ENCODE measurements at places on chromosomes 7 and 10. TPM values are rescaled to one million over a fixed set of nuclear protein-coding genes. Genes with fewer than 3 reads are reported as not detected.
A peak's percentile ranks its signal among the peaks of the same experiment; 100 is the strongest.

DNA sequence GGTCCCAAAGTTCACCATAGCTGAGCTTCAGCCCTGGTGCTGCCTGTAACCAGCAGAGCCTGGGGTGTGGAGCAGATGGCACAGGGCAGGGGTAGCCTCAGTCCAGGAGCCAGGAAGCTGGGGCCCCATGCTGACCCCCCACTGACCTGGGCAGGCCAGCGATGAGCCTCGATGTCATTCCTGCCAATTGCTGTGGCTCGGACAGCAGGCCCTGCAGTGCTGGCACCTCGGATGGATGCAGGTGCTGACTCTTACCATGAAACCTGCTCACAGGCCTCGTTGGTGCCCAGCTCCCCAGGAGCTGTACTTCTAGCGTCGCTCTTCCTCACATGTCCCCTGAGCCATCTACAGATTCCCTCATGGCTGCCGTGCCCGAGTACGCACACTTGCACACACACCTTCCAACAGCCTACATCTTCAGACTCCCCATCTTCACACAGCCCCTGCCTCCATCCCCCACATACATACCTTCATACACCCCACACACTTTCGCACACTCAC is 46.8 kb upstream of the PCBD1 start:
- no peak for DNase-seq

DNA sequence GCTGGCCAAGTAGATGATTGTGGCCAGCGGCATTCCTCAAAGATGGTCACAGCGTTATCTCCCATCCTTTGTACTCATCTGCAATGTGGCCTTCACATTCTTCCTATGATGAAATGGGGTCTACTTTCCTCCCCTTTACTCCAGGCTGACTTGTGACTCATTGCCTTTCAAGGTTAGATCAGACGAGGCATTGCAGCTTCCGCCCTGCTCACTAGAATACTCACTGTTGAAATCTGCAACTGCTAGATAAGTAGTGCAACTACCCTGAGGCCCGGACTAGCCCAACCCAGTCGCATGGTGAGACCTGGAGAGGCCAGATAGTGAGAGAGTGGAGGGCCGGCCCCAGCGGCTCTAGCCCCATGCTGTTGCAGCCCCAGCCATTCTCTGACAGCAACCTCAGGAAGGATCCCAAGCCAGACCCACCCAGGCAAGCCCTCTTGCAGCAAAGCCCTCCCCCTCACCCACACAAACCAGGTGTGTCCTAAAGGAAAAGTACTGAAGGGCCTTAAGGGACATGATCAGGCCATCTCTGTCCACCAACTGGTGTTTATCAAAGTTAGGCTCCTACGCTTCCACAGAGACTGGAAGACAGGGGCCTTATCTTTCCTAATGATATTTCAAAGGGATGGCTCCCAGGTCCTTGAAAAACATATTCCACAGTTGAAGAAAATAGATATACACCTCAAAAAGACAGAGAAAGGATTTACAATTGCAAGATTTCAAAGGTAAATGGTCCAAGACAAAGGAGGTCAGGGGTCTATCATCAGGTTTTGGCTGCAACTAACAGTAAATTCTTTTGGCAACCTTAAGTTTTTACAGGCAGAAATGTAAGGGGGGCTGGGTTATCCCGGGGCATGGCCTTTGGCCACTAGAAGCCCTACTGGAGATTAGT is 107.2 kb upstream of the TRIM24 start:
- DNase-seq: peak; percentile 18

DNA sequence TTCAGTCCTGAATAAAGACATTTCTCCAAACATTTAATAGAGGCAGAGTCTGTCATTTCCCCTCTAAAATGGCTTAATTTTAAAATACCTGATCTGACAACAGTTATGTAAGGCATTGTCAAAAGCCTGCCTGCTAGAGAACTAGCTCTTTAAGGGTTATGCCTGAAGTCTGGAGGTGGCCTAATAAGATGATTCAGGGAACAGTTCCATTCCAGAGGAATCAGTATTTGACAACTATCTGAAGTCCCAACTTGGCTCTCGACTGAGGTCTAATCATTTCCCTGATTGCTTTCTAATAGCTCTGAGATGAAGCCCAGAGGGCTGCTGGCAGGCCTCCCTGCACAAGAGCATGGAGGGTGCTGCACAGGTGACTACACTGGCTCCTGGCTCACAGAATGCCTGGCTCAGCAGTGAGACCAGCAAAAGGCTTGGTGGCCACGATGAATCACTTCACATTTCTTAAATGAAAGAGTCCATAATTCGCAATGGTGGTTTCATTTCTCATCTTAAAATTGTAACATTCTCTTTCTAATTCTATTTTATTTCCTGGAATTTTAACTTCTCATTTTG is 509.6 kb upstream of the POM121L12 start:
- DNase-seq: no peak

DNA sequence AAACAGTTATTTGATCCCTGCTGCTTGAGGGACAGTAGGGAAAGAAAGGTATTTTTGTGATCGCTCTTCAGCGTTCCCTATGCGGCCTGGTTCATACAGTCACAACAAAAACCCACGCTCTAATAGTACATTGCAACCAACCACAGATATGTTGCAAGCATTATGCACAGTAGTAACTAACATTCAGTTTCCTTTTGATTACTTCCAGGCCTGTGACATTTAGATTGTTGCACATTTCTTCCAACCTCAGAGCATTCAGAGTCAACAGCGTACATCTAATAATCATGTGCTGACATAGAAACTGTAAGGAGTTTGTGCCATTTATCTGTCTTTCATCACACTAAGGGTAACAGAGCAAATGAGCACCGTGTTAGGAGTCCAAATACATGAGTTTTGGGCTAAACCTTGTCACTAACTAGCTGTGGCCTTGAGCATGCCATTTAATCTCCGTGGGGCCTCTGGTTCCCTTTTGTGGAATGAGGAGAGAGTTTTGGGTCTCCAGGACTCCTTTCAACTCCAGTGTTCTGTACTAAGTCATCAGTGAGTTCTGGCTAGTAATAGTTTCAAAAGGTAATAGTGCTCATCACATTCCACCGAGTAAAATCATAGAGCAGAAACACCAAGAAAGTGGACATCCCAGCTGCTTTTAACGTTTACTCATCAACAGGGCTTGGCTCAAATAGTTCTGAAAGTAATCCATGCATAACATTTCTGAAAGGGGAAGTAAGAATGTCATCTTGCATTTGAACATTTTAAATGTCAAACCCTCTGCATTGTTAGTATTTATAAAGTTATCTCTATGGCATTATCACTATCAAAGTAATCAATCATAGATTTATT is 99.0 kb upstream of the FZD1 start:
- DNase-seq: no peak

DNA sequence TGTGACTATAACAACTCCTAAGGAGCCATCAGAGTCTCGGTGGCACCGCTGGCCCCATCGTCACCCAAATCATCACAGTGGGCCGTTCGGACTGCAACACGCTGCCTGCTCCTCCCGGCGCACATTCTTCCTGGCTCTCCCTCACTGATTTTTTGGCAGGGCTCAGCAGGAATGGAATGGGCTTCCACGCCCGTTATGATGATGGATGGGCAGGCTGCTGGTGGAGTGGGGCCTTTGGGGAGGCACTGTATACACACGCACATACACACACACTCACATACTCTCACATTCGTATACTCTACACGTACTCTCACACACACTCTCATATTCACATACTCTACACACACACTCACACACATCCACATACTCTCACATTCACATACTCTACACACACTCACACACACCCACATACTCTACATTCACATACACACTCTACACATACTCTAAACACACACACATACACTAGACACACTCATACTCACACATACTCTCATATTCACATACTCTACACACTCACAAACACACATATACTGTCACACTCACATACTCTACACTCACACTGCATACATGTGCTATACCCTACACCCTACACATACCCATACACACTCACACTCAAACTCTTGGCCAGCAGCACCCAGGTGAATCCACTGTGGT is 99.8 kb downstream of the KCNMA1 start:
- DNase-seq: no peak

- DNase-seq: no peak
These were observed 26.6 kb downstream of the SEMA3D start for GRCh38 chr7:85160223-85160622.

GRCh38 chr10:125783957-125784356 is 8.3 kb upstream of the MMP21 start:
- no peak for DNase-seq

DNA sequence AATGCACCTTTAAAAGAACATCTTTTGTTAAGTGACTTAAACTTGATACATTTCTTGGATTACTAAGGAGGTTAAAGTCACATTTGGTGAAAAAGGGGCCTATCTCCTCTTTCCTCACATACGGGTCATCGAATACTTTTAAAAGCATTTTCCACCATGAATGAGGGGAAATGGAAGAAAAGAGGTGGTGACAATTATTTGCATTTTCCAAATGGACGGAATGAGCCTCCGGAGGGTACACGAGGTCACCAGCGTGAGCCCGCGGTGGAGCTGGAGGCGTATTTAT is 1.0 kb upstream of the BMPR1A start:
- no peak for DNase-seq

DNA sequence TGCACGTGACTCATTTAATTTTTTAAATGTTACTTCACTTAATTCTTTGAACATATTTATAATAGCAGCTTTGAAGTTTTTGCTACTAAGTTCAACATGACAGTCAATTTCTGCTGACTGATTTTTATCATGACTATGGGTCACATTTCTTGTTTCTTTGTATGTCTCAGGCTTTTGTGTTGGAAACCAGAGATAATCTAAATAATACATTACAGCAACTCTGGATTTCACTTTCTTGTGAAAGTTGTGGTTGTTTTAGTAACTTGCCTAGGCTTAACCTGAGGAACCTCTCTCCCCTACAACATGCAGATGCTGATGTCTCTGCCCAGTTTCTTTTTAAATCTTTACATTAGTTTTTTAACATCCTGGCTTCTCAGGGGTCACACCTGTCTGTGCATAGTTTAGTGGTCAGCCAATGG is 180.8 kb downstream of the CCDC71L start:
- no peak for DNase-seq

- no peak for DNase-seq
These were observed 29.7 kb upstream of the GSDME start for GRCh38 chr7:24786941-24787340.

DNA sequence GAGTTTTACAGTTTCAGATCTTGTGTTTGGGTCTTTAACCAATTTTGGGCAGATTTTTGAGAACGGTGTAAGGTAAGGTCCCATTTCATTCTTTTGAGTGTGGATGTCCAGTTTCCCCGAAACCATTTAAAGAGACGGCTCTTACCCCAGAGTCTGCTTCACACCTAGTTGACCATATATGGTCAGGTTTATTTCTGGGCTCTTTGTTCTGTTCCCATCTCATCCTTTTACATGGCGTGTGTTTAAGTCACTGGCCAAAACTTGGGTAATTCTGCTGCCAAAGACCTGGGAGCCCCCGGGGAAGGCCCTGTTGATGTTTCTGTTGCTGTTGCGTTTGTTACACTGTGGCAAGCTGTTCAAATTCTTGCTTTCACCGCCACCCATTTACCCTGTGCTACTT is 120.1 kb downstream of the PTPRN2 start:
- no peak for DNase-seq

- no peak for DNase-seq
These were observed 70.2 kb downstream of the DNAJB6 start for GRCh38 chr7:157406971-157407370.

GRCh38 chr7:151286148-151286547 is 37.7 kb upstream of the SMARCD3 start:
- DNase-seq: no peak

- no peak for DNase-seq
These were observed 85.0 kb downstream of the LRRN3 start for GRCh38 chr7:111175908-111176441.

GRCh38 chr7:70585071-70585470 is 546.9 kb upstream of the GALNT17 start:
- DNase-seq: no peak

GRCh38 chr7:2069472-2069860 is 163.3 kb downstream of the MAD1L1 start:
- DNase-seq: peak; percentile 37

DNA sequence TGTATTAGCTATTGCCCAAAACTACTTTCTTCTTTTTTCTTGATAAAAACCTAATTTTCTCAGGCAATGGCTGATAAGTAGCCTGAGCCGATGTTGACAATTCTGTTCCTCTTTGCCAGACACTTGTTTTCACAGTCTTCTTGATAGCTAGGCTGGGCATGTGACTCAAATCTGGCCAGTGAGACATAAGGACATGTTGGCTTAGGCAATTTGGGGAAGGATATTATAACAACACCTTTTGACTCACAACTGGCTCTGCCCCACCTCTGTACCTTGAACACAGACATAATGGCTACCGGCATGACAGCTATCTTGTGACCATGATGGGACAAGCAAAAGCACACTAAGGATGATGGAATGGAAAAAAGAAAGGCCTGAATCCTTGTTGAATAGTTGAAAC is 72.9 kb upstream of the GPR22 start:
- DNase-seq: peak; percentile 39

- DNase-seq: no peak
These were observed 119.6 kb downstream of the PRKAG2 start for GRCh38 chr7:151757274-151757673.

DNA sequence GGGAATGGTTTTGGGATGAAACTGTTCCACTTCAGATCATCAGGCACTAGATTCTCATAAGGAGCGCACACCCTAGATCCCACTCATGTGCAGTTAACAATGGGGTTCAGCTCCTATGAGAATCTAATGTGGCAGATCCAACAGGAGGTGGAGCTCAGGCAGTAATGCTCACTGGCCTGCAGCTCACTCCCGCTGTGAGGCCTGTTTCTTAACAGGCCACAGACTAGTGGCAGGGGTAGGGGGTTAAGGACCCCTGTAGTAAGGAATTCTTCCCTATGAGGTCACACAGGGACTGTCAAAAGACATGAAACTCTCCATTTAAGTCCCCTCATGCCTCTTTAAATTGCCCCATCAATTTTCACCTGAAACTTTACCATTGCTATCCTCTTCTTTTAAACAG is 8.0 kb downstream of the HGF start:
- no peak for DNase-seq

- no peak for DNase-seq
These were observed 40.4 kb downstream of the AFAP1L2 start for GRCh38 chr10:114363745-114364454.

DNA sequence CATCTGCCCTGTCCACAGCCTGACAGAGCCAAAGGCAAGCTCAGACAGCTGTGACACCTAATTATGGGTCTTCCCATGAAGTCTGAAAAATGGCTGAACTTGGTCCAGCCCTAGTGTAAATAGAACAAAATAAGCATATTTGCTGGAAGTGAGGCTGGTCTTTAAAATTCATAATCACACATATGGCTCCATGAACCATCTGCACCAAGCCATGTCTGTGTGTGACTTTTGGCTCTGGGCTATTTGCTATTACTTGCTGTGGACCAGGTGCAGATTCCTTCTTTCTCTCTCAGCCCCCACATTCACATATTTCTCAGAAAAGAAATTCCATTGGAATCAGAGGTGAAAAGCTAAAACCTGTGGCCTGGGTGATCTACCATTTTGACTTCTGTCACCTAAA is 175.9 kb downstream of the PDE1C start:
- DNase-seq: no peak

GRCh38 chr10:34423673-34424625 is 391.1 kb downstream of the PARD3 start:
- DNase-seq: no peak

The AKR1E2 gene
- 4.2 TPM for total RNA-seq

The TRIM4 gene
- total RNA-seq: 2.7 TPM

The RNF133 gene
- 2.2 TPM for total RNA-seq

The WNT2 gene
- total RNA-seq: 16.3 TPM

The CALML3 gene
- not detected for total RNA-seq

The TAS2R5 gene
- 5.1 TPM for total RNA-seq

The SH2D4B gene
- total RNA-seq: not detected

The ELN gene
- total RNA-seq: 58.1 TPM

The CYCS gene
- 91.3 TPM for total RNA-seq

The MMD2 gene
- not detected for total RNA-seq

The UCMA gene
- total RNA-seq: not detected

The ADRB1 gene
- 1.0 TPM for total RNA-seq

Data from hepatocyte (in vitro differentiated cells).